Mesothelial cell of epicardium (in vitro differentiated cells): ENCODE measurements at places on chromosomes 11 and 22.

- peak overlapping the region; percentile 74 for H3K27ac ChIP-seq
- H3K4me1 ChIP-seq: peaks cover 32% of the 10 kb centered on the region
- H3K27me3 ChIP-seq: no peaks in the 10 kb centered on the region
- peaks cover 25% of the 10 kb centered on the region for H3K36me3 ChIP-seq
- no peak for DNase-seq
Measured at GRCh38 chr22:44793106-44793505, 40.7 kb downstream of the ARHGAP8 start.

GRCh38 chr11:130916910-130917309 lies 631 bp upstream of the SNX19 start:
- no peak for DNase-seq
- peak overlapping the region; percentile 78 for H3K4me3 ChIP-seq
- H3K36me3 ChIP-seq: peaks cover 6% of the 10 kb centered on the region
- peak overlapping the region; percentile 60 for H3K27ac ChIP-seq
- H3K4me1 ChIP-seq: peaks cover 12% of the 10 kb centered on the region

GRCh38 chr11:76806131-76806530 lies 23.0 kb downstream of the TSKU start:
- no peak overlapping the region for H3K27ac ChIP-seq
- no peaks in the 10 kb centered on the region for H3K27me3 ChIP-seq
- H3K4me1 ChIP-seq: no peaks in the 10 kb centered on the region
- H3K4me3 ChIP-seq: no peak overlapping the region
- H3K36me3 ChIP-seq: no peaks in the 10 kb centered on the region
- DNase-seq: peak; percentile 37

DNA sequence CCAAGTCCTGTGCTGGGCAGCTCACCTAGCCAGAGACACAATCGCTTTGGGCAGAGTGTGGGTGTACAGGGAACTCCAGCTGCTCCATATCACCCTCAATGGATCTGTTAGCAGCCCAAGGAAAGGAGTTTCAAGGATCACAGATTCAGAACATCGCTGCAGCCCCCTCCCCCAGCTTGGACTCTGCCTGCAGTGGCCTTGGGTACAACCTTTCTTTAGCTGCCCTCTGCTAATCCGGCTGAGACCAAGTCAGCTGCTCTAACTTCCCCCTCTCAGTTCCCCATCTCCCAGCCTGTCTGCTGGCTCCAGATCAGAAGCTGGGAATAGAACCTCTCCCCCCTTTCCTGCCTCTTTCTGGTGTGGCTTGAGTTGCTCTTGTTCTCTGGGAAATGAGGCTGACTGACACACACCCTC lies 1.3 kb downstream of the TMEM86A start:
- H3K27me3 ChIP-seq: peaks cover 2% of the 10 kb centered on the region
- peak overlapping the region; percentile 15 for H3K27ac ChIP-seq
- no peaks in the 10 kb centered on the region for H3K36me3 ChIP-seq
- no peak for DNase-seq
- H3K4me1 ChIP-seq: peaks cover 21% of the 10 kb centered on the region
- H3K4me3 ChIP-seq: peak overlapping the region; percentile 80

GRCh38 chr22:16789860-16790493 lies 35.2 kb downstream of the XKR3 start:
- no peak overlapping the region for H3K4me3 ChIP-seq
- no peak for DNase-seq
- no peaks in the 10 kb centered on the region for H3K27me3 ChIP-seq
- no peaks in the 10 kb centered on the region for H3K4me1 ChIP-seq
- H3K36me3 ChIP-seq: no peaks in the 10 kb centered on the region

GRCh38 chr11:58075781-58076180 lies 45.0 kb downstream of the OR6Q1 start:
- H3K27ac ChIP-seq: no peak overlapping the region
- no peak overlapping the region for H3K4me3 ChIP-seq
- no peaks in the 10 kb centered on the region for H3K4me1 ChIP-seq
- H3K36me3 ChIP-seq: no peaks in the 10 kb centered on the region
- H3K27me3 ChIP-seq: no peaks in the 10 kb centered on the region
- no peak for DNase-seq
